Osteoblast (primary cell): ENCODE measurements at places on chromosomes 5 and 9. TPM values are rescaled to one million over a fixed set of nuclear protein-coding genes. Genes with fewer than 3 reads are reported as not detected.

GRCh38 chr5:128432913-128433440 is 105.1 kb downstream of the FBN2 start:
- H3K27ac ChIP-seq: no peak overlapping the region
- DNase-seq: no peak
- no peaks in the 10 kb centered on the region for H3K27me3 ChIP-seq
- H3K4me3 ChIP-seq: no peak overlapping the region
- no peaks in the 10 kb centered on the region for H3K36me3 ChIP-seq

DNA sequence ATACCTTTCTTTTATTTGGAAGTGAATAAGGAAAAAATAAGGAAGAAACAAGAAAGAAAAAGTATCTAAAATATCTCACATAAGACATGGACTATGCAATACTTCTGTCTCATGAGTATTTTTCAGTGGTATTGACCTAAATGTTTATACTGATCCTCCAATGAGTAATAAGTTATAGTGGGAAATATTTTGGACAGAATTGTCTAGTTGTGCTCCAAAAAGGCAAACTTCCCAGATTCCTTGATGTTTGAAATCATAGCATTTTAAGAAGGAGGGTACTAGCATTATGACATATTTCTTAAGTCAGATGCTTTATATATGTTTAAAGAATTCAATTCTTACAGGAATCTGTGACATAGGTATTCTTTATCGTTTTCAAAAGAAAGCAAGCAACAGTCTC is 34.5 kb upstream of the BASP1 start:
- H3K27ac ChIP-seq: peak overlapping the region; percentile 98
- H3K27me3 ChIP-seq: no peaks in the 10 kb centered on the region
- H3K36me3 ChIP-seq: no peaks in the 10 kb centered on the region
- H3K4me3 ChIP-seq: no peak overlapping the region

The TEX48 gene
- total RNA-seq: not detected in 2 replicates

The MLANA gene
- total RNA-seq: under 0.01 TPM in 1 of 2 replicates, not detected in the other

The PNPLA7 gene
- total RNA-seq: 1.8 and 2.7 TPM in 2 replicates

The ARRDC3 gene
- 93.1 and 101 TPM in 2 replicates for total RNA-seq

The NANS gene
- total RNA-seq: 56.1 and 56.6 TPM in 2 replicates
